ENCODE measurements at places on chromosomes 3 and 15. TPM values are rescaled to one million over a fixed set of nuclear protein-coding genes. Genes with fewer than 3 reads are reported as not detected.

The NANOGP8 gene
- not detected for total RNA-seq

The NTRK3 gene
- total RNA-seq = 52.7 TPM

The CPEB1 gene
- 2.4 TPM for total RNA-seq

The GOLGA6A gene
- not detected for total RNA-seq

The DUOX1 gene
- total RNA-seq = 2.7 TPM

Data from ascending aorta (tissue), 2 donors.